ENCODE measurements at places on chromosomes 13 and 19. TPM values are rescaled to one million over a fixed set of nuclear protein-coding genes. Genes with fewer than 3 reads are reported as not detected.

KLK7 gene
- not detected for total RNA-seq

KIRREL2 gene
- total RNA-seq, result 0.98 TPM

THSD1 gene
- 0.14 TPM for total RNA-seq

ZNF556 gene
- total RNA-seq, result not detected

PLIN5 gene
- total RNA-seq, result not detected

SIGLEC9 gene
- total RNA-seq, result 0.49 TPM

ONECUT3 gene
- not detected for total RNA-seq

STAP2 gene
- 11.5 TPM for total RNA-seq

ZNF723 gene
- total RNA-seq, result not detected

MYPOP gene
- total RNA-seq, result 5.0 TPM

KIR3DL2 gene
- 1.4 TPM for total RNA-seq

EPS8L1 gene
- total RNA-seq, result 2.2 TPM

DACH1 gene
- total RNA-seq, result 0.09 TPM

PLPPR2 gene
- 2.1 TPM for total RNA-seq

TSPAN16 gene
- not detected for total RNA-seq

GAMT gene
- total RNA-seq, result 31.5 TPM

RAB3A gene
- 5.6 TPM for total RNA-seq

KCTD4 gene
- total RNA-seq, result not detected

NLRP11 gene
- total RNA-seq, result 0.05 TPM

CGB1 gene
- not detected for total RNA-seq

TBCB gene
- total RNA-seq, result 117 TPM

EPSTI1 gene
- total RNA-seq, result 30.7 TPM

WTIP gene
- 0.60 TPM for total RNA-seq

CASP14 gene
- not detected for total RNA-seq

All from activated CD4-positive, alpha-beta T cell treated with anti-CD3 and anti-CD28 coated beads for 36 hours (primary cell).